ENCODE measurements at places on chromosomes 2 and 18.

GRCh38 chr18:2086439-2086838 is 484.9 kb downstream of the METTL4 start:
- no peak for DNase-seq

DNA sequence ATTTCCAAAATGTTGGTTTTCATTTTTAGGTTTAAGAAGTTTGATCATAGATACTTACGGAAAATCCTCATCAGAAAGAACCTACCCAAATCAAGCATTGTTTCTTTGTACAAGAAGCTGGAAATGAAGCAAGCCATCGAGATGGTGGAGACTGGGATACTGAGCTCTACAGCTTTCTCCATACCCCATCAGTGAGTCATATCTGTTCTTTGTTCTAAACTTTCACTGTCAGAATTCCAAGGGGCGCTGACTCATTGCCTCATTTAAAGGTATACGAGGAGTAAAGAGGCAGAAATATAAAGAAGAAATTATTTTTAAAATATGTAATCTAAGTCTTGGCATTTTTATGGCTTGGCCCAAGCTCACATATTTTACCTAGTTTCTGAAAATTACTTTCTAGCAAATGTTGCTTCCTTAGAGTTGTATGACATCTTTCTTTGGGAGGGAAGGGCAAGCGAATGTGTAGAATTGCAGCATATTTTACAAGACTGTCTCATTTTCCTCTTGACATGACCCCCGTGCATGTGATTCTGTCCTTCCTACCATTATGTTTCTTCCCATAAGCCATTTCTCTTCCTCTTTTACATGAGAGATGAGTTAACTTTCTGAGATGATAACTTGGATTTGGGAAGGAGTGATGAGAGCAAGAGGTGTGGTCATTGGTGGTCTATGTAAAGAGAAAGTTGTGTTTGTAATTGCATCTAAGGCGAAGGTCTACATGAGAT is 41.2 kb downstream of the SLC9A4 start:
- DNase-seq: no peak

- DNase-seq: no peak
Observed at GRCh38 chr2:31266804-31267203, 32.9 kb downstream of the EHD3 start.

GRCh38 chr2:104863146-104863467 is 9.2 kb downstream of the POU3F3 start:
- DNase-seq: no peak

DNA sequence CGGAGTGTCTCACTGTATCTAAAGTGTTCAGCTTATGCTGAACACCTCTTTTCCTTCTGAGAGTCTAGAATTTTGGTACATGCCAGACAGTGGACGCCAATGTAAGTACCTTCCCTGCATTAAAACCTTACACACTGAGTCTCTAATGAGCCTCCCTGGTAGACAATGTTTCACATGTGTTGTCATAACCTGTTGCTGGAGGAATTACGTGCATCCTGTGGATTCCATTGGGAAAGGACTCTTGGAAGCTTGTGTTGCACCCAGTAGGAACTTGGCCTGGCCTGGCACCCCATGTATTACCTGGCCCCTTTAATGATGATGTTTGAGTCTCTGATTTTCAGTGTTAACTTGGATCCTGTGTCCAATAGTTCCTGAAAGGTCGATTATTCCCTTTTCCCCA is 20.5 kb downstream of the CHCHD5 start:
- no peak for DNase-seq

- DNase-seq: no peak
Observed at GRCh38 chr18:45930963-45931362, 36.2 kb downstream of the EPG5 start.

GRCh38 chr2:233973786-233974185 is 56.6 kb downstream of the TRPM8 start:
- no peak for DNase-seq

GRCh38 chr2:26969077-26969844 is 1.2 kb upstream of the MAPRE3 start:
- DNase-seq: no peak

- no peak for DNase-seq
Observed at GRCh38 chr18:44802508-44802907, 121.8 kb downstream of the SETBP1 start.

DNA sequence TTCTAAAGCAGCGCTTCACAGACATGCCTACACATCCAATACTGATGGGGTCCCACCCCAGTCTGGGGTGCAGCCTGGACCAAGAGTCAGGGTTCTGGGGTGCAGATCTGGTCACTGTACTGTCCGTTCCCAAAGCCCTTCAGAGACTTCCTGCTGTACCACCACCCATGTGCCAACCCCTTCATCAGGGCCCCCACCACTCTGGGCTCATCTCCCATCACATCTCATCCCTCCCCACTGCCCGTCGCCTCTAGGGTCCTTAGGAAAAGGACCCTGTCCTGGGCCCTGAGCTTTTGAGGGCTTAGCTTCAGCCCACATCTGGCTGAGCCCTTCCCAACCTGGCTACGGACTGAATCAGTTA is 37.9 kb upstream of the ID2 start:
- DNase-seq: no peak

GRCh38 chr2:25926984-25927756 is 48.9 kb upstream of the ASXL2 start:
- DNase-seq: no peak

- no peak for DNase-seq
Observed at GRCh38 chr2:190031969-190032618, 30.4 kb downstream of the MSTN start.

DNA sequence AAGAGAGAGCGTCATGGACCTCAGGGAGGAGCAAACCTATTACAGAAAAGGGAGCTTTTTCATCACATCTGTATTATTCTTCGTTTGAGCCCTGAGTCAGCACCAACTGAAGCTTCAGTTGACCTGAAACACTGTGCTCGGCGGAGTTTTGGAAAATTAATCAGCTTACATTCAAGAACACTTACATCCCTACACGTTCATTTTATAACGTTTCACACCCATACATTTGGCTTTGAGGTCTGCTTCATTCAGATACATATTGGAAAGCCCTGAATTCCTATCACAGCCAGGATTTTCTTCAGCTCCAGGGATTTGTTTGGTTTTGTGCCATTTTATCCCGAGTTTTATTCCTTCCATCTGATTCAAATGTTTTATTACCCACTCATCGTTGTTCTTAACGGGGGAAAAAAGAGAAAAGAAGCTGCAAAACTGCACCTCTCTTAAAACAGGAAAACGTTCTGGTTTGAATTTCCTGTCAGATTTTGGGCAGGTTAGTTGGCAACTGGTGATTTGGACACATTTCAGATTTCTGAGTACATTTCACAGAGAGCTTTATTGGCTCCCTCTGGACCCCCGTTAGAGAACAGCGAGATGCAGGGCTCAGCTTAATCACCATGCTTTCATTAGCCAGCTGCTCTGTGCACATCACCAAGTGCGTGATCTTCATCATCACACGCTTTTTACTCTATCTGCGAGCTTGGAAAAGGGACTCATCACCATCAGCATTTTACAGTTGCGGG is 88.8 kb downstream of the CDC42EP3 start:
- peak; percentile 62 for DNase-seq

DNA sequence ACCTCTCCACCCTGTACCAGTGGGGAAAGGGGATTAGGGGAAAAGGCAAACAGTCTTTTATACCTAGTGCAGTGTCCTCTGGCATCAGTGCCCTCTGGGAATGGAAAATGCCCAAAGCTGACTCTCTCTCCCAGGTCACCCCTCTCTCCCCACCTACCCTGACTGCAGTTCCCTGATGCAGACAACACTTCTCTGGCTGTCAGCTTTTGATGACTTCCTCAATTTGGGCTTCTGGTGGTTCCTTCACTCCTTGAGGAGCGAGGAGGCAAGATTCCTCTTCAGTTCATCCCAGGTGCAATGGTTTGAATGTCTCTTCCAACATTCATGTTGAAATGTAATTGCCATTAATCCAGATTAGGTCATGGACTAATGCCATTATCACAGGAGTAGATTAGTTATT is 19.7 kb upstream of the PPM1B start:
- no peak for DNase-seq

GRCh38 chr2:188788621-188789020 is 185.6 kb upstream of the COL3A1 start:
- DNase-seq: no peak

DNA sequence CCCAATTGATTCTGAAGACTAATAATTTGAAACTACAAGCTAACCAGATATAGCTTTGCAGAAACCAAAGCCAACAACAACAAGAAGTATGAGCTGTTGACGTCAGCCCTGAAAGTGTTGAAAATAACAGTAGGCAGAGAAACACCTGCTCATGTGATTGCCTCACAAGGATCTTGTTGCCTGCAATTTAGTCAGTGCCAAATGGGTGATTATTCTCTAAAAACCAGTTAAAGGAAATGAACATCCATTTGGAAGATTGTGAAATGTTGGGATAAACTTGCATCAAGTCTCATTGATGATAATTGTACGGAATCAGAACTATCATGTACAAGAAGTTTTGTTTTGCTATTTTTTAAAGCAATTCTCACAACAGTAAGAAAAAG is 2.8 kb downstream of the CYTIP start:
- DNase-seq: no peak

GRCh38 chr2:98445683-98446581 is 1.3 kb downstream of the INPP4A start:
- no peak for DNase-seq

DNA sequence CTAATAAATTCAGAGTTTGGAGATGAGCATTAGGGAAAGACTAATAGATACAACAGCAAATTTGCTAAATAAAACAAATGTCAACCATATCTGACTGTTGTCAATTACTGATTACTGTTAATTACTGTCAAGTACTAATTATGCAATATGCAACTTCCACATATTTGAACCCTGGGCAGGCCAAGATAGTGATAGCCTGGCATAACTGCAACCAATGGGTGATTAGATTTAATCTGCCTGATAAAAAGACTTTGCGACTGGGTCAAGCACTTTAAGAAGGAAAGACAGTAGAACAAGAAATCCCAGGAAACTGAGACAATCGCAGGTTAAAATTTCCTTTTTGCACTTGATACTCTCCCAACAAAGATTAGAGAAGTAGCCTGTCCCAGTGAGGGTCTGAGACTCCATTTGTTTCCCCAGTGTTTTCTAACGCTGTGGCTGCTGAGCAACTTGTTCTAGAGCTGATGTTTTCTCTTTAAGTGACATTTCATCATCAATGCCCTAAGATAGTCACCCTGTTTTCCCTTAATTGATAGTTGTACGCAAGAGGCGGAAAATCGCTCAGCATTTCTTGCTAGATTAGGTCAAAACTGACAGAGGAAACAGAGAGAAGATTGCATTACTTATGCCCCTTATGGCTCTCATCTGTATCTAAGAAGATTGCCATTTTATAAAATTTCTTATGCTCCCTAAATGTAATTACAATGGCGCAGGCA is 17.8 kb downstream of the ARHGAP15 start:
- DNase-seq: no peak

Measured in eye (tissue), 1 donor.